ENCODE measurements at places on chromosomes 13 and 19. TPM values are rescaled to one million over a fixed set of nuclear protein-coding genes. Genes with fewer than 3 reads are reported as not detected.

GRCh38 chr13:95716231-95716630 is 39.3 kb downstream of the DNAJC3 start:
- H3K4me1 ChIP-seq, result peaks cover 9% of the 10 kb centered on the region
- no peak overlapping the region for H3K27ac ChIP-seq
- peaks cover 1% of the 10 kb centered on the region for H3K36me3 ChIP-seq
- H3K27me3 ChIP-seq, result no peaks in the 10 kb centered on the region
- no peak for DNase-seq

- DNase-seq, result no peak
- no peak overlapping the region for H3K27ac ChIP-seq
- peaks cover 10% of the 10 kb centered on the region for H3K4me1 ChIP-seq
- H3K27me3 ChIP-seq, result peaks cover 8% of the 10 kb centered on the region
- no peak overlapping the region for H3K4me3 ChIP-seq
- H3K36me3 ChIP-seq, result no peaks in the 10 kb centered on the region
Observed at GRCh38 chr19:45765702-45766295, 3.3 kb downstream of the SIX5 start.

DNA sequence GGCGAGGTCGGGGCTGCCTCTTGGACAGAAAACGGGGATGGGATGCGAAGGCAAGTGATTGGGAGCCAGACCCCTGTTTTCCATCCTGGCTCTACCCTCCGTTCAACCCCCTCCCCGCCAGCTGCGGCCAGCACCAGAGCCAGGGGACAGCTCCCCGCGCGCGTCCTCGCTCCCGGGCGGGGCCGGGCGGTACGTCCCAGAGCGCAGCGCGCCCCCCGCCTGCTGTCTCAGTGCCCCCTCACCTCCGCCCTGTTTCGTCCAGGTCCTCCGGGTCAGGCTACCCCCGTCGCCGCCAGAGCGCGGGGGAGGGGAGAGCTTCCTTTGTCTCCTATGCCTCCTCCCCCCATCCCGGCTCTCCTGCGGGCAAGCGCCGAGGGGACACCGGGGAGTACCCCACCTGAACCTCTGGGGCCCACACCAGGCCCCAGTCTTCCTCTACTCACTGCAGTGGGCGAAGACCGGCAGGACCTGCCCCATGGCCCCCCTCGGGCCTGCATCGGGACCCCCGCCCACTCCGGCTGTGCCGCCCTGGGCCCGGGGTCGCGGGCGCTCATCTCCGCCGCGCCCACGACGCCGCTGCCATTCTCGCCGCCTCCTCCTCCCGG is 396 bp downstream of the RTN2 start:
- DNase-seq, result no peak
- no peaks in the 10 kb centered on the region for H3K36me3 ChIP-seq
- peaks cover 51% of the 10 kb centered on the region for H3K4me1 ChIP-seq
- peak overlapping the region; percentile 83 for H3K4me3 ChIP-seq
- no peaks in the 10 kb centered on the region for H3K27me3 ChIP-seq

Gene FCAR
- total RNA-seq, result not detected

Gene MAST1
- total RNA-seq, result 0.27 TPM

Gene NAPSA
- not detected for total RNA-seq

Gene LPAR2
- total RNA-seq, result 0.86 TPM

DNA sequence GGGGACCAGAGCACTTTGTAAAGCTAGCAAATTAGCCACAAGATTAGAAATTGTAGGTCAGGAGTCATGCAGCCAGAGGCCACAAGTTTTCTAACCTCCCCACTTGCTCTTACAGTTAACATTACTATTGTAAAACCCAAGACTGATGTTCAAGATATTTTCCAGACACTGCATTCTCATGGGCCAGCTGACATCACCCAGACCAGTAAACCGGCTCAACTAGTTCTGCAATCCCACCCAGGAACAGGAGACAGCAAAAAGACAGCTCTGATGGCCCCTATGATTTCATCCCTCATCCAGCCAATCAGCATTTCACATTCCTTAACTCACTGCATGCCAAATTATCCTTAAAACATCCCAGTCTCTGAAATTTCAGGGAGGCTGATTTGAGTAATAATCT is 178.5 kb downstream of the PRR20E start:
- no peaks in the 10 kb centered on the region for H3K27me3 ChIP-seq
- H3K4me3 ChIP-seq, result no peak overlapping the region
- no peaks in the 10 kb centered on the region for H3K36me3 ChIP-seq
- no peak for DNase-seq
- no peaks in the 10 kb centered on the region for H3K4me1 ChIP-seq

- H3K36me3 ChIP-seq, result peaks cover 31% of the 10 kb centered on the region
- no peaks in the 10 kb centered on the region for H3K4me1 ChIP-seq
- H3K27ac ChIP-seq, result no peak overlapping the region
Observed at GRCh38 chr19:5097331-5097930, 128.5 kb downstream of the KDM4B start.

Gene NALCN
- not detected for total RNA-seq

GRCh38 chr13:34114581-34114980 is 296.6 kb downstream of the RFC3 start:
- no peak for DNase-seq
- H3K27ac ChIP-seq, result no peak overlapping the region
- H3K4me1 ChIP-seq, result no peaks in the 10 kb centered on the region
- no peaks in the 10 kb centered on the region for H3K36me3 ChIP-seq

Gene RFC3
- total RNA-seq, result 80.1 TPM

DNA sequence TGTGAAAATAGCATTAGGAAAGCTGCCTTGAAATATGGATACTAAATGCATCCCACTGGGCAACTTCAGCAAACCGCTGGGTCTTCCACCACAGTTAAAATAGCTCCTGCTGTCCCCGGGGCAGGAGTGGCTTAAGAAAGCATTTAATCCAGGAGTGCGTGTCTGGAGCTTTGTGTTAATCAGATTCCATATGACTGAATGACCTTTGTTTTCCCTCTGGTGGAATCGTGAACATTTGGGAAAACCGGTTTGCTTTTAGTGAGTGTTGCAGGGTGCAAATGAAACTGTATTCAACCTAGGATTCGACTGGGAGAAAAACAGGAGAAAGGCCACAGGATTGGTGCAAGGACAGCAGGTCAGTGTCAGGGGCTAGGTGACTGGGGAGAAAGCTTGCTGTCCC is 237.6 kb upstream of the MAB21L1 start:
- no peak overlapping the region for H3K4me3 ChIP-seq
- H3K36me3 ChIP-seq, result no peaks in the 10 kb centered on the region
- DNase-seq, result no peak
- 0 out of 2 replicates have a peak, but pooled peaks cover 10% of the 10 kb centered on the region for H3K4me1 ChIP-seq

Gene SYT5
- total RNA-seq, result not detected

Gene JAK3
- total RNA-seq, result 2.8 TPM

Gene ELANE
- not detected for total RNA-seq

Gene CGB2
- not detected for total RNA-seq

- no peaks in the 10 kb centered on the region for H3K36me3 ChIP-seq
- H3K27me3 ChIP-seq, result peaks cover 4% of the 10 kb centered on the region
- no peaks in the 10 kb centered on the region for H3K4me1 ChIP-seq
Observed at GRCh38 chr13:111668451-111668850, 348.0 kb downstream of the TEX29 start.

GRCh38 chr13:110916301-110917142 is 1.7 kb upstream of the ANKRD10 start:
- H3K27ac ChIP-seq, result peak overlapping the region; percentile 95
- peak; percentile 49 for DNase-seq
- H3K4me1 ChIP-seq, result peaks cover 27% of the 10 kb centered on the region
- peak overlapping the region; percentile 87 for H3K4me3 ChIP-seq

Gene LYPD5
- total RNA-seq, result not detected

DNA sequence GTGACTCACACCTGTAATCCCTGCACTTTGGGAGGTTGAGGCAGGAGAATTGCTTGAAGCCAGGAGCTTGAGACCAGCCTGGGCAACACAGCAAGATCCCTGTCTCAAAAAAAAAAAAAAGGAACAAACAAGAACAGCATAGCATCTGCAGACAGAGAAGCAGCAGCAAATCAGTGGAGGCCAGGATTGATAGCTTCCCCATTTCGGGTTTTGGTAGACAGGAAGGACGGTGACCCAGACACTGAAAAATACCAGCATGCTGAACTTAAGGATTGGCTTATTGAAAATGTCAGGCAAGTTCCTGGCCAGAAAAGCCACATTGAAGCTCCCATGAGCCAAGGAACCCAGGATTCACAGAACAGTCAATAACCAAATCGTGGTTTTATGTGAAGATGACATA is 3.0 kb downstream of the ZNF490 start:
- H3K4me3 ChIP-seq, result no peak overlapping the region
- DNase-seq, result no peak
- H3K36me3 ChIP-seq, result no peaks in the 10 kb centered on the region
